ENCODE measurements at places on chromosomes 5 and 9. TPM values are rescaled to one million over a fixed set of nuclear protein-coding genes. Genes with fewer than 3 reads are reported as not detected.

Gene CAAP1
- total RNA-seq = 18.1 TPM

Gene ORM2
- not detected for total RNA-seq

Gene ZNF483
- 0.39 TPM for total RNA-seq

Gene PDGFRB
- 0.74 TPM for total RNA-seq

Gene NOL8
- 27.6 TPM for total RNA-seq

Gene PDZD2
- total RNA-seq = 0.60 TPM

Gene OSMR
- total RNA-seq = 47.0 TPM

Gene INSL4
- 17.9 TPM for total RNA-seq

Gene SEMA4D
- total RNA-seq = 5.4 TPM

Data from A549 treated with Hydrocortisone at 1 μM for 4 hours (cell line).